Large intestine (tissue), 12 donors: ENCODE measurements at places on chromosomes 2 and 18.

DNA sequence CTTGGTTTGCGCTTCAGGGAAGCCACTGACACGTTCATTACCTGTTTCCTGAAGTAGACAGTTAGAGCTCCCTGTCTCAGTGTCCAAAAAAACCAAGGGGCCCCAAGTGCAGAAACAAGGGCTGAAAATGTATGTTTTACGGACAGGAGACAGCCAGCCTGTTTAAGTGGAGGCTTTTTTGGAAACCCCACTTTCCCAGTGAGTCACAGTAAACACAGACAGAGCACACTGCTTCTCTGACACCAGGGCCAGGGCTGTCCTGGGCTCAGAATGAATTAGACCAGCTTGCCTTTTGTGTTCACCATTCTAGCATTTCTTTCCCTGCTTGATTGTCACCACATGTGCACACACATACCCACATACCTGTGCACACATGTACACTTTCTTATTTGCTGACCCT lies 128.6 kb downstream of the SH3RF3 start:
- no peaks in the 10 kb centered on the region for H3K4me1 ChIP-seq
- no peak overlapping the region for H3K4me3 ChIP-seq
- H3K27ac ChIP-seq, result no peak overlapping the region
- DNase-seq, result no peak
- H3K36me3 ChIP-seq, result no peaks in the 10 kb centered on the region

- peak; percentile 26 for DNase-seq
- H3K27ac ChIP-seq, result no peak overlapping the region
- H3K36me3 ChIP-seq, result peaks cover 4% of the 10 kb centered on the region
- no peak overlapping the region for H3K4me3 ChIP-seq
- no peaks in the 10 kb centered on the region for H3K27me3 ChIP-seq
These were observed 81.9 kb downstream of the EHBP1 start for GRCh38 chr2:62787386-62787785.

GRCh38 chr2:116733699-116734098 lies 1080.8 kb upstream of the DDX18 start:
- no peak for DNase-seq
- H3K4me1 ChIP-seq, result no peaks in the 10 kb centered on the region
- no peaks in the 10 kb centered on the region for H3K27me3 ChIP-seq
- H3K27ac ChIP-seq, result no peak overlapping the region
- no peaks in the 10 kb centered on the region for H3K36me3 ChIP-seq

- no peak for DNase-seq
- no peaks in the 10 kb centered on the region for H3K27me3 ChIP-seq
- H3K27ac ChIP-seq, result no peak overlapping the region
These were observed 38.7 kb downstream of the RALBP1 start for GRCh38 chr18:9513971-9514512.

DNA sequence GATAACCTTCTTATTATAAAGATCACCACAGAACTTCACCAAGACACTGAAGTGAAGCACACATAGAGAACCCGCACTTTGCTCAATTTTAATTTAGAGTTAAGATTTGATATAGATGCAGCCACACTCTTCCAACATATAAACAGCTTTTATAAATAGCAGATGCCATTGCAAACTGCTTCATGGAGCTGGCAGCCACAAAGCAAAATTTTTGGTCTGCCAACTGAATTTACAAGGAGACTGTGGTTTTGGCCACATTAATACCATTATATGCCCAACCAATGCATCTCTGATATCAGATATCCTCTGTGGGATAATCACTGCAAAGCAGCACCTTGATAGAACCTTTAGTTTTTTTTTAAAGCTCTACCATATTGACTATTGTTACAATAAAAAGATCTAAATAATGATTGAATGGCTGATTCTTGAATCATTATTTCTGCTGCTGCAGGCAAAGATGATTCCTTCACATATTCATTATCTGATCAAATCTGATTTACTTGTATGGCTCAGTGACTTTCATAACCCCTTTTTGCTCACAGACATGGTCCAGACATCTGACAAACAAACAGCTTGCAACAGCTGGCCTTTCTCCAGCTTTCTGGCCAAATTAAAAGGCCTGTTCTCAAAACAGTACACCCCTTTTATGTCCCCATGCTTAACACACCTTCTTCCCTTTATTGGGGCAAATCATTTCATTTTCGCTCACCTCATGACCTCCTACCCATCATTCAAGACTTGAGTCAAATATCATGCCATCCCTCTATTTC lies 88.4 kb downstream of the METTL4 start:
- no peak overlapping the region for H3K27ac ChIP-seq
- no peaks in the 10 kb centered on the region for H3K36me3 ChIP-seq
- no peak for DNase-seq
- no peaks in the 10 kb centered on the region for H3K27me3 ChIP-seq
- H3K4me3 ChIP-seq, result no peak overlapping the region

- no peak for DNase-seq
- H3K36me3 ChIP-seq, result no peaks in the 10 kb centered on the region
- no peak overlapping the region for H3K4me3 ChIP-seq
- peak overlapping the region; percentile 85 for H3K27ac ChIP-seq
- H3K27me3 ChIP-seq, result no peaks in the 10 kb centered on the region
- peaks cover 12% of the 10 kb centered on the region for H3K4me1 ChIP-seq
These were observed 388.4 kb downstream of the IRS1 start for GRCh38 chr2:226411205-226411604.

- no peak overlapping the region for H3K27ac ChIP-seq
- DNase-seq, result no peak
- H3K4me1 ChIP-seq, result no peaks in the 10 kb centered on the region
- no peaks in the 10 kb centered on the region for H3K27me3 ChIP-seq
These were observed 288.7 kb downstream of the MBD2 start for GRCh38 chr18:53935803-53936202.

DNA sequence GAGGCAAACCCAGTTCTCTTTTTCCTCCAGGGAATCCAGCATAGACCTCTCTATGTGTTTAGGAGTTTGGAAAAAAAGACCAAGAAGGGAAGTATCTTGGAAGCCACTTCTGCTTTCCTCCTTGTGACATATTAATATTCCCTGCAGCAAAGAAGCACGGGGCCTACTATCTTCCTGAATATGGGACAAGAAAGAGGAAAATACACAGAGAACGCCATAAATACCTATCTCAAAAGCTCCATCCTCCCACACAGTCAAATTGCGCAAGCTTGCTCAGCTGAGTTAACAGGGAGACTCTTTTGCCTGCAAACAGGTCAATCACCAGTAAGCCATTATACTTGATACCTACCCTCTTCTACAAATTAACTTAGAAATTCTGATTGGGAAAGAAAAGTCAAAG lies 16.7 kb upstream of the RAPH1 start:
- H3K27me3 ChIP-seq, result no peaks in the 10 kb centered on the region
- DNase-seq, result peak; percentile 82
- no peak overlapping the region for H3K4me3 ChIP-seq
- no peaks in the 10 kb centered on the region for H3K36me3 ChIP-seq
- peaks cover 2% of the 10 kb centered on the region for H3K4me1 ChIP-seq
- peak overlapping the region; percentile 56 for H3K27ac ChIP-seq

DNA sequence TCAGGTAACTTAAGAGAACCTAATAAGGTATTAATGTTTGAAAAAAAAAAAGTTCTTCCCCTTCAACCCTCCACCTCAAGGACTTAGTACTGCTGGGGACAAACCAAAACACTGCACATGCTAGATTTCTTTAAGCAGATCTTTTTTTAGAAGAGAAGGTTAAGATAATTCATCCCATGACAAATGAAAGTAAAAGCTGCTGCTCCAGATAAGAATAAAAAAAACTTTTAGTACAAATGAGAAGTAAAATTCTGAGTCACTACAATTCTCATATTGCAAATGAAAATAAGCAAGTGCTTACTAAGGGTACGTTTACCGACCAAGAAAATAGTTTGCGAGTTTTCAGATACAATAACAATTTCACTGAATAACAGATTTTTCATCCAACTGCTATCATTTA lies 8.9 kb downstream of the STAM2 start:
- H3K36me3 ChIP-seq, result no peaks in the 10 kb centered on the region
- H3K27ac ChIP-seq, result no peak overlapping the region
- no peaks in the 10 kb centered on the region for H3K4me1 ChIP-seq

DNA sequence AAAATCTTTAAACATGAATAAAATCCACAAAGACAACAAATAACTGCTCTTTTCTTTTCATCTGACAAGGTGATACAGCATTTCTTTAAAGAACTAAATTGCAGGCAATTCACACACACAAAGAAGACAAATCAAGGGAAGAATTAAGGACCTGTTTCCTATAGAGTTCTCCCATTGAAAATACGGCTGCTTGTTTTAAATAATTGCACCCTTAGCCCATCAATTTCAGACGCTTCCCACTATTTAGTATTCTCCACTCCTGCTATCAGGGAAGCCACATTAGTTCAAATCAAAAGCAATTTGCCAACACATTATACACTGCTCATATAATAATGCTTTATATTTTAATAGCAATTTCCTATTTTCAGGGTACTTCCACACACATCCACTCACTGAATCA lies 11.3 kb downstream of the CMPK2 start:
- H3K4me3 ChIP-seq, result no peak overlapping the region
- H3K4me1 ChIP-seq, result no peaks in the 10 kb centered on the region
- H3K27me3 ChIP-seq, result no peaks in the 10 kb centered on the region
- H3K36me3 ChIP-seq, result peaks cover 29% of the 10 kb centered on the region
- no peak overlapping the region for H3K27ac ChIP-seq

DNA sequence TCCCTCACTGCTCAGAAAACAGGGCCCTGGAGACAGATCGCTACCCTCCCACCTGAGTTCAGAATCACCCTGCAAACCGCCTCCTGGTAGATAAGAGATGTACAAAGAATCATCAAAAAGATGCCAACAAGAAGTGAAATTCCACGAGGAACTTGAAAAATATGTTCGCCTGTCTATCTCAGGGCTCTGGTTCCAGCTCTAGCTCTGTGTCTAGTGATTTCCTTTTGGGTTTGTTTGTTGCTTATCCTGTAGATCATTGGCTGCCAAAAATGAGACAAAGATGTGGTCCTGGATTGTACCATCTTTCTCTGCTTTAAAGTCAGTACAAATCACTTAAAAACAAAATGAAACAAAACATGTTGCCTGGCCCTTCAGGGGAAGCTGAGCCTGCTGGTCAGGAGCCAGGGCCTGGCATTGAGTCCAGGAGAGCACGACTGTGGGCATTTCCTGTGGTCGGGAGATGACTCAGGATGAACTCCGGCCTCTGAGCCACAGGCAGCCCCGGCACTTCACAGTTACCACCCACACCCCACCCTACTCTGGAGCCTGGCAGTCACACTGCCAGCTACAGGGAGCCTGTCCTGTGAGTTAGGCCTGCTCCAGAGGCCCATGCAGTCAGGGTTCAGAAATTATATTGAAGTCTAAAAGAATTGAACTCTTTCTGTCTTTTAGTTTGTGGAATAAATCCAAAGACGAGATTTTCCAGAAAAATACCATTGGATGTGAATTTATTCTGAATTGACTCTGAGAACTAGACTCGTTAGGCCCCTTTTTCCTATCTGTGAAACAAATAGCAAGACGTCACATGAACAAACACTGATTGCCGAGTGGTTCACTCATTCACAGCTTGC lies 8.0 kb upstream of the ITGB6 start:
- H3K4me3 ChIP-seq, result no peak overlapping the region
- peak overlapping the region; percentile 74 for H3K27ac ChIP-seq
- no peaks in the 10 kb centered on the region for H3K27me3 ChIP-seq
- peak; percentile 89 for DNase-seq
- peaks cover 21% of the 10 kb centered on the region for H3K4me1 ChIP-seq

DNA sequence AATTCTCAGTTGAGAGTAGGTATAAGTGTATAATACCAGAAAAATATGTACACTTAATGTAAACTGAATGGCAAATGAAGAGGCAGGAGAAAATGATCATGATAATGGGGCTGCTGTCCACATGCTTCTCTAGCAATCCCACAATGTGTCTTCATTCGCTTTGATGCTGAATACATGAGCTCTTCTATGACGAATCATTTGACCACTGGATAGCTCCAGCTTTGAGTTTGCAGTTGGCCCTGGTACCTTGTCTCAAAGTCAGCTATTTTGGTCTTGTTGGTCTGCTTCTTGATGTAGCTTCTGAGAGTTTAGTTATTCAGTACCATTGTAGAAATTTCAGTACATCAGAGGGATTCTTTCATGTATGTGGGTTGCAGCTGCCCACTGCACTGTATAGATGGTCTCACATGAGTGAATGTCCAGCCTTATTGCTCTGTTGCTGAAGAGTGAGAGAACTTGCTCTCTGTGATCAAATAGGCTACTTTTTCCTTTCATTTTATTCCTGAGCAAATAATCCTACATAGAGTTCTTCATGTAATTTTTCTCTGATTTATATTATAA lies 105.1 kb downstream of the TTC27 start:
- peaks cover 6% of the 10 kb centered on the region for H3K36me3 ChIP-seq
- no peak overlapping the region for H3K27ac ChIP-seq
- H3K4me1 ChIP-seq, result no peaks in the 10 kb centered on the region
- DNase-seq, result no peak
- no peaks in the 10 kb centered on the region for H3K27me3 ChIP-seq

DNA sequence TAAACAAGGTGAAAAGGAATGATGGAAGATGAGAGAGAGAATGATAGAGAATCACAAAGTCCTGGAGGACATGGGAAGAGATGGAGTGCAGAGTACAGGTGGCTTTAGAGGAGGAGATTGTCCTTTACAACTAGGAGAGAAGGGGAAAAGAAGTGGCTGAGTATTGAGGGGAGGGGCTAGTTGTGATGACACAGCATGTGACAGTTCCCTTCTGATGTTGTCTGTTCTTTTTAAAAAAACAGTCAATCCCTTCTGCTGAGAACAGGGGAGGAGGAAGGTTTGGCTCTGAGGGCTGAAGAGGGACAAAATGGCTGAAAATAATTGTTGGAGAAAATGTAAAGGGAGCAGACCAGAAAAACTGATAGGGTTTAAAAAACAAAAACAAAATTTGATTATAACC lies 44.0 kb downstream of the STEAP3 start:
- no peak overlapping the region for H3K4me3 ChIP-seq
- H3K36me3 ChIP-seq, result no peaks in the 10 kb centered on the region
- no peaks in the 10 kb centered on the region for H3K4me1 ChIP-seq
- H3K27ac ChIP-seq, result no peak overlapping the region
- H3K27me3 ChIP-seq, result no peaks in the 10 kb centered on the region

DNA sequence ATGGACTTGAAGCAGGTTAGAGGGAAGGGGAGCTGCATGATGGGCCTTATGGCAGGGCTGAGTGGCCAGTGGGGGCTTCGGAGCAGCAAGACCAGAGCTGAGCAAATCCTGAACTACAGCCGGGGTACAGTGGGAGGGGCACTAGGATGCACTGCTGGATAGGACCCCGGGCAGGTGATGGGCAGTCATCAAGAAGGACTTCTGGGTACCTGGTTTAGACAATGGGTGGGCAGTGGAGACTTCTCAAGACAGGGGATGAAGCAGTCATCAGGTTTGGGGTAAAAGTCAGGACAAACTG lies 507.4 kb upstream of the MYT1L start:
- H3K27ac ChIP-seq, result no peak overlapping the region
- H3K4me3 ChIP-seq, result no peak overlapping the region
- H3K4me1 ChIP-seq, result no peaks in the 10 kb centered on the region
- no peaks in the 10 kb centered on the region for H3K27me3 ChIP-seq
- H3K36me3 ChIP-seq, result no peaks in the 10 kb centered on the region

DNA sequence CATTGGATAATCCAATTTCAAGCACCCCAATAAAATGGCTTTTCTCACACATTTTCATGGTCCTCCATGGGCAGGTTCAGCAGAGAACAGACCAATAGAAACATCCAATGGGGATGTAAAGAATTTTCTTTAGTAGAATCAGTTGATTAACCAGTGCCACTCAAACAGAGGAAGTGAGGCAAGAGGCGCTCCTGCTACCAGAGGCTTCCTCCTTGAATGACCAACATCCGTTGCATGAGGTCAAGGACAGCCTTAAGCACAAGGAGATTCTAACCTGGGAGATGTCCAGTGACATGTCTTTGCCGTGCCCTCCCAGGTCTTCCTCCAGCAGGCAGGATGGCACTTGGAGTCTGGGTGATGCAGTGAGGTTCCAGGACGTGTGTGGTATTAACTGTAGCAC lies 146.6 kb downstream of the PIEZO2 start:
- H3K27me3 ChIP-seq, result no peaks in the 10 kb centered on the region
- H3K4me3 ChIP-seq, result no peak overlapping the region
- H3K27ac ChIP-seq, result no peak overlapping the region
- DNase-seq, result no peak
- no peaks in the 10 kb centered on the region for H3K36me3 ChIP-seq
- peaks cover 17% of the 10 kb centered on the region for H3K4me1 ChIP-seq
